Testis (tissue), 5 donors: ENCODE measurements at places on chromosomes 1 and 21. TPM values are rescaled to one million over a fixed set of nuclear protein-coding genes. Genes with fewer than 3 reads are reported as not detected.
A peak's percentile ranks its signal among the peaks of the same experiment; 100 is the strongest.

The SOD1 gene
- 170 TPM for total RNA-seq

The TNFRSF9 gene
- total RNA-seq = 0.08 TPM

The MYBPH gene
- total RNA-seq = 0.25 TPM

DNA sequence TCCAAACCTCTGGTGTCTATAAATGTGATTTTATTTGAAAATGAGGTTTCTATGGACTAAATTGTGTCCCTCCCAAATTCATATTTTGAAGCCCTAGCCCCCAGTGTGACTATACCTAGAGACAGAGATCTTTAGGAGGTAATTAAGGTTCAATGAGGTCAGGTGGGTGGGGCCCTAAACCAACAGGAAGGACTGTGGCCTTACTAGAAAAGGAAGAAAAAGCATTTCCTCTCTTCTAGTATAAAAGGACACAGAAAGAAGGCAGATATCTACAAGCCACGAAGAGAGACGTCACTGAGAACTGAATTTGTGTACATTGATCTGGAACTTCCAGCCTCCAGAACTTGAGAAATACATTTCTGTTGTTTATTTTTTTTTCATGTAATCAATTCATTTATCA, 123.1 kb upstream of the RUNX1 start:
- H3K4me3 ChIP-seq = no peak overlapping the region
- no peak overlapping the region for H3K27ac ChIP-seq
- no peaks in the 10 kb centered on the region for H3K36me3 ChIP-seq

DNA sequence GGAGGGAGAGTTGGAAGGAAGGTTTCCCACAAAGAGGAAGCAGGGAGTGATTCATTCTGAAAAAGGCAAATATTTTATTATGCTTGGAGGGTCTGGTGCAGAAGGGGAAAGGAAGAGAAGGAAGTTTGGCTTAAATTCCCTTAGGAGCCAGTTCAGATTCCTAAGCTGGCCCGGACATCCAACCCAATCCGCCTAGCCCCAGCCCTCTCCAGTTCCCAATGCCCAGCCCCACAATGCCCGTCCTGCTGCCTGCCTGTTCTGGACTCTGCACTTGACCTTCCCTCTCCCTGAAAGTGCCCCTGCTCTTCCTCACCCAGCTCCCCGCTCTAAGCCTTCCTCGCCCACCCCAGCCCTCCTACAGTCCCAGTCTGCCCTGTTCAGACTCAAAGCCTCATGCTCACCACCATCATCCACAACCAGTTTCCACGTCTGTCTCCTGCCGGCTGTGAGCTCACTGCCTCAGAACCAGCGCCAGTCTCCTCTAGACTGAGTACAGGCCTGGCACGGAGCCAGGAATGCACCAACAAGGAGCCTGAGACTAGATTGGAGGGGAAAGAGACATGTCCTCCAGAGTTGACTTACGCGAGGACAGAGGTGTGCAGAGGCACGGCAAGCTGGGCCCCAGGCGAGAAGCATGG, 18.9 kb downstream of the CAPN2 start:
- H3K4me1 ChIP-seq = peaks cover 70% of the 10 kb centered on the region
- H3K27me3 ChIP-seq = no peaks in the 10 kb centered on the region
- H3K4me3 ChIP-seq = no peak overlapping the region
- no peaks in the 10 kb centered on the region for H3K36me3 ChIP-seq
- peak; percentile 76 for DNase-seq

DNA sequence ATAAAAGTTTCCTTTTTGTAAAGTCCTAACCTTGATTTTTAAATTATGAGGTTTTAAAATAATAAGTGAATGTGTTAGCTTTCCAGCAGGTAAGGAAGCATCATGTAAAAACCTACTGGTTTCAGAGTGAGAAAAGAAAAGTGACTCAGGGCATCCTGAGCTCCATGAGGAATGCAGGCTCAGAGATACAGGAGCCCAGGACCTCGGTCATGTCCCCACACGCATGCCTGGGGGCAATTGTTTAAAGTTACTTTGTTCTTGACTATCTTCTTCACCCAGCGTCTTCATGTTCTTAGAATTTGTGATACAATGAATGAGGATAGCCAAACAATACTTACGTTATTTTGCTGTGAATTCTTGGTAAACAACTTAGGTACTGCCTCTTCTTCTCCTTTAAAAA, 117.4 kb upstream of the PLPPR5 start:
- no peak overlapping the region for H3K4me3 ChIP-seq
- no peak overlapping the region for H3K27ac ChIP-seq
- H3K27me3 ChIP-seq = no peaks in the 10 kb centered on the region
- no peaks in the 10 kb centered on the region for H3K36me3 ChIP-seq
- no peaks in the 10 kb centered on the region for H3K4me1 ChIP-seq
- DNase-seq = no peak
